ENCODE measurements at places on chromosomes 7 and 10.

- no peak for DNase-seq
Measured at GRCh38 chr10:69498711-69499471, 47.6 kb downstream of the TSPAN15 start.

DNA sequence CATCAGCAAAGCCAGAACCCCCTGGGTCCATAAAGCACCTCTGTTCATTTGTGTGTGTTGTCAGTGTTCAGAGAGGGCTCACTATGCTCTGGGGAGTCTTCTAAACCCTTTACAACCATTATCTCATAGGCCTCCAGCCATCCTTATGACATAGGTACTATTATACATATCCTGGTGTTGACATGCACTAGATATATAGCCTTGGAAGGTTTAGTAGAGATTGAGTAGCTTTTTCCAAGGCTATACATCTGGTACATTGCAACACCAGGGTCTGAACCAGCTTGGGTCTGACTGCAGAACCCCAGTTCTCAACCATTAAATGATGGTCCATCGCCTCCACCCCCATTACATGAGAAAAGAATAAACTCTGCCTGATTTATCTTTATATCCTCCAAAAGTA, 253.6 kb upstream of the MKLN1 start:
- no peak for DNase-seq

GRCh38 chr10:96188421-96188820, 58.3 kb downstream of the ZNF518A start:
- DNase-seq, result no peak

DNA sequence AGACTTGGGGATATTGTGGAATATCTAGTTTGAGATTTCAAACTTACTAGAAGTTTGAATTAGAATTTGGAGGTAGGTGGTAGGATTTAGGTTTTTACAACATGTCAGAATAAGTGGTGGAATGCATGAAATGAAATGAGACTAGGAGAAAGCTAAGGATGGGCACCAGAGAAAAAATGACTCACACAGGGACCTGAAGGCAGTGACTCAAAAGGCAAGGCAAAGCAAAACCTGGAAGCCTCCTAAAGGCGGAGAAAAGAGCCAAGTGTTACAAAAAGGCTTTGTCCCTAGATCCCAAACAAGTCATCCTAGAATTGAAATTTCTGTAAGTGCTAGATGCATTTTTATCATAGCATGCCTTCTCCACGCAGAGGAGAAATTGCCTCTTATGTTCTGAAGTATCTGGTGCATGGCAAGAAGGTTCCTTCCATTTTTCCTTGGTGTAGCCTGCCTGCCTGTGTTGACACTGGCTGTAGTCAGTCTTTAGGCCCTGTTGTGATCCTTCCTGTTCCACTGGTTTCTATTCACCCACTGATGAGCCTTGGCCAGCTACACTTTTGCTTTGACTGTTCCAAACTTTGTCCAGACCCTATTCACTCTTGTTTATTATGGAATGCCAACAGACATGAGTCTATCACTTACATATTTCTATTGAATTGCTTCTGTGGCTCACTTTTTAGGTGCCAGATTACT, 109.3 kb downstream of the ETV1 start:
- no peak for DNase-seq

DNA sequence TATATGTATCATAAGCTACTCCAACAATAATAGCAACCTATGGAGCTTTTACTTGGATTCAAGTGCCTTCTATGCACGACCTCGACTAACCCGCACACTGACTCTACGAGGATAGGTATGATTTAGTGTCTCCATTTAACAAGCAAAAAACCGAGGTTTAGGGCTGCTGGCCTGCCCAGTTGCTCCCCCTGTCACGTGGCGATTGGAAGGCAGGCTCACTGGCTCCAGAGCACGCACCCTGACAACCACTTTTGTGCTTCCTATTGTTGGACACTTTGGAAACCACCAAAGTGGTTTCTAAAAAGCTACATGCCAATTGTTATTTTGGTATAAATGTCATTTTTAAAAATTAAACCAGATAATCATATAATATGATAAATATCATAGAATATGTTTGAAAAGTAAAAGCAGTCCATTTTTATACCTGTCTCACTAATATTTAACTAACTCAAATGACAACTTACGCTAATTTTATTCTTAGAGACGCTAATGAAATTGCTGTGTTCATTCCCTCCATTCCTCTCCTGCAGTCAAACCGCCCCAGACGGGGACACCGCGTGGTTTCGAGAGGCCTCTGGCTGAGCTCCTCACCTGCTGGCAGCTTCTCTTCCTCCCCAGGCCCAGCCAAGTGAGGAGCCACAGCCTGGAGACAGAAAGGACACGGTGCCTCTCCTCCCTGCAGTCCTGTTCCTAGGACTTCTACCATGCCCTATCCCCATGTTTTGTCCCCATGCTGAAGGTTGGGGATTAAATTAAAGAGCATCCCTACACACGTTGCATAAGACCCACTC, 22.2 kb upstream of the RHEB start:
- DNase-seq, result no peak

DNA sequence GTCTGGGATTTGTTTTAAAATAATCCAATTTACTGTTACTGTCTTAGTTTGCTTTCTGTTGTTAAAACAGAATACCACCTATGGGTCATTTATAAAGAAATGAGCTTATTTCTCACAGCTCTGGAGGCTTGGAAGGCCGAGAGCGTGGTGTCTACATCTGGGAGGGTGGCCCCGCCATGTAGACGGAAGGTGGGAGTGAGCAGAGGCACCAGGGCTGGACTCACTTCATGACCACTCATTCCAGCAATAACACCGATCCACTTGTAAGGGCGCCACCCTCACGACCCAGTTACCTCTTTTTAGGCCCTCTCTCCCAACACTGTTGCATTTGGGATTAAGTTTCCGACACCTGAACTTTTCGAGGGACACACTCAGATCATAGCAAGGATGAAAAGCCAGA, 36.2 kb upstream of the CFAP46 start:
- DNase-seq, result no peak

DNA sequence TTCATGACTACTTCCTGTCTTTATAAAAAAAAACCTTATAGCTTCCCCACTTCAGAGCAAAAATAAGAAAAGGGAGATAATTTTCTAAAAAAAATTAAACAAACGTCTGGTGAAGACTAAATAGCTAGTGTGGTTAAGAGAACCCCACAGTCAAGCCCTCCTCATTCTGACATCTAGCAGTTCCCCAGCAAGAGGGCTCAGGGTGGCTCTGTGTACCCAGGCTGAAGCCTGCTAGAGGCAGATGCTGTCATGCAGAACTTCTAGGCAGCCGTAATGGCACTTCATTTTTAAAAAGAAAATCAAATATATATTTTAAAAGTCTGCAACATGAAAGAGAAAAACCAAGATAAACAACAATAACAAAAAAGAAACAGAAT, 223.1 kb upstream of the KLF14 start:
- no peak for DNase-seq

DNA sequence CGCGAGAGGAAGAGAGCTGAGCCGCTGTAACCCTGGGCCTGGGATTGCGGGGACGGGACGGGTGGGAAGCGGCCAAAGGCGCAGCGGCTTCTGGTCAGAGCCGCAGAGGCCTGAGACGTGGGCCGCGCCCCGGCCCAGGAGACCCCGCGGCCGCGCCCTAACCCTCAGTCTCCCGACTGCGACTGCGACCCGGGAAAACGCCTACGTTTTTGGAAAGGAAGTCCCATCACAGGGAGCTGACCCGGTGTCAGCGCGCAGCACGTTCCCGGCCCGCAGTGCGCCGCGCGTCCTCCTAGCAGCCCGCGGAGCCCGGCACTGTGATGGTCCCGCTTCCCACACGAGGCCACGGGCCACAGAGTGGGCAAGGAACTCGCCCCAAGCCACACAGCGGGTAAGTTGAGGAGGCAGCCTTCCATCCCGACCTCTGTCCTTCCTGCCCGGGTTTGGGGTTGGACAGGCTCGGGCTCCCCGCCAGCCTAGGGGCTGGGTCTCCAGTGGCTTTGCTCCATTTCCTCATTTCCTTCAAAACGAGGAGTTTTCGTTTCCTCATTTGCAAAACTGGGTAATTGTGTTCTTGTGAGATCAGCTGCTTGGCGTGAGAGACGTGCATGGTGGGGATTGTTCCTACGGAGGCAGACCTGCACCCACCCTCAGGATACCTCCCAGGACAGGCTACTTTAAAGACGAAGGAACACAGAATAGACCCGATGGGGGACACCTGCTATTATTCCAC, 1.2 kb downstream of the GPNMB start:
- no peak for DNase-seq

- no peak for DNase-seq
Measured at GRCh38 chr7:128391805-128392204, 18.0 kb downstream of the IMPDH1 start.

- no peak for DNase-seq
Measured at GRCh38 chr7:110397927-110398660, 692.8 kb upstream of the LRRN3 start.

DNA sequence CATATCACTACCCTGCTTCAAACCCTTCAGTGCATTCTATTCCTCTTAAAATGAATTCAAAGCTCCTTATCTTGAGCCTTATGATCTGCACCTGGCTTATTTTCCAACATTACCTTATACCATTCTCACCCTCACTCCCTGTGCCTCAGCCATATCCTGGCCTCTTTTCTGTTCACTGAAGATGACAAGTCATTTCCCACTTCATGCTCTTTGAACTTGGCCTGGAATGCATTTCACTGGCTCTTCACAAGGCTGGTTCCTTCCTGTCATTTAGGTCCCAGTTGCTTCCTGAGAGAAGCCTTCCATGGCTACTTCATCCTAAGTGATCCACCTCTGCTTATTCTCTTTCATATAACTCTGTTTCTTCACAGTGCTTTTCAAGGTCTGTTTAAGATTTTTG, 3.2 kb upstream of the LIPF start:
- DNase-seq, result no peak

DNA sequence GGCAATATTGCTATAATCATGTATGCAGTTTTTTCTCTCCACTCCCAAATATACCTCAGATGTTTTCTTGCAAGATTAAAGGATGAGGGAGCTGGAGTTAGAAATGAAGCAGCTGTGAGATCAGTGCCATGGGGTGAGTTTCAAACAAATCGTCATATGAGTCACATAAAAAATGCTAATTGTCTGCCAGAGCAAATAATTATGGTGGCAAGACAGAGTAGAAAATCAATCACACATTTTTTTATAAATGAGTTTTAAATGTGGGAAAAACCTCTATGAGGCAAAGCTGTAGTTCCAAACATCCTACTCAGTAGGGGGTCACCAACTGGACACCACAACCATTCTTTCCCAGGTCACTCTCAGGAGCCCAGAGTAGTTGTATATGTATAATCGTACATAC, 55.3 kb downstream of the CH25H start:
- no peak for DNase-seq

GRCh38 chr7:99446096-99446495, 7.4 kb downstream of the CPSF4 start:
- DNase-seq, result no peak

DNA sequence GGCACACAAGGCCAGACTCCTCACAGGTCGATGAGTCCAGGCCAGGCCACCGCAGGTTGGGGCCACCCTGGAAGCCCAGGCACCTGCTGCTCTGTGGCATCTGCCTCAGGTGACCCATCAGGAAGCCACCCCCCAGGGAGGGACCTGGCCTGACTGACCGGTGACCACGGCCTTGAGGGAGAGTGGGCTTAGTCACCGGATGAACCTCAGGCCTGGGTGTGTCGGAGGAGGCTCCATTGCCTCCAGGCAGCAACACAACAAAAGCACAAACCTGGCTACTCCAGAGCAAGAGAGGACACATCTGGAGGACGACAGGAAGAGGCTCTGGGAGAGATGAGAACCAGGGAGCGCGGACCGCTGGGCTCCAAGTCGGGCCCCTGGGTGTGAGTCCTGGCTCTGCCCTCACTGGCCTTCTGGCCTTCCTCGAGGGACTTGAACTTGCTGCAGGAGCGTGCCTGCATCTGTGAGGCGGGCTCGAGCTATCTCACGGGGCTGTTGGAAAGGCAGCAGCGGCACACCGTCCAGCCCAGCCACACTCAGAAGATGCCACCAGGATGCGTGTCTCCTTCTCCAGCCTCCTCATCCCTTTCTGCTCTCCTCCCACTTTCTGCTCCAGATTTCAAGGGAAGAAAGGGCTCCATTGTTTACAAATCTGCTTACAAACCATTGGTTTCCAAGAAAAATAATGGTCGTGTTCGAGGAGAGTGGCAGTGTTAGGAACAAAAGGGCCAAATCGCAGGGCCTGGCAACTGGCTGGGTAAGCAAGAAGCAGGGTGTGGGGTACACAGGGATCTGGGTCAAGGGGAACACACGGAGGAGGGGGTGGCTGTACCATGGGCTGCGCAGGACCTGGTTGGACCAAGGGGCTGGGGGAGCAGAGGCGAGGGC, 152.9 kb downstream of the ADAM12 start:
- no peak for DNase-seq

DNA sequence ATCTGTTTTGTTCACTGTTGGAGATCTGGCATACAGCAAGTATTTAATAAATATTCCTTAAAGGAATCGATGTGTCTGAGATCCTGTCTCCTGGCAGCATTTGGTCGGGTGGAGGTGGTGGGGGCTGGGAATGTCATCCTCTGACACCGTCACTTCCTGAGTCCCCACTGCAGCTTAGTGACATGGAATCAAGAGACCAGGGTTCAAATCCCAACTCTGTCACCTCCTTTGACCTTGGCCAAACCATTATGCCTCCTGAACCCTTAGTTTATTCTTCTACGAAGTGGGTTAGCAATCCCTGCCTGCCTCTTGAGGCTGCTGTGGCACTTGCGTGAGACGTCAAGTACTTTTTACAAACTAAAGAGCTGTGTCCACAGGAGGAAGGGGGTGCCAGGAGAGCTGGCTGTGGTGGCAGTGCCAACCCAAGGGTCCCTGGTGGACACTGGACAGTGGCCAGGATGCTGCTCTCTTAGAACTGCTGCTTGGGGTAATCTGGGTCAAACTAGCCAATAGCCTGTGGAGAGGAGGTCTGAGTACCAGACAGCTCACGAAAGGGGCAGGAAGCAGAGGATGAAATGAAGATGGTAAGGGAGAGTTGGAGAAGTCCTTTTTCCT, 8.0 kb upstream of the ZMIZ1 start:
- DNase-seq, result no peak

DNA sequence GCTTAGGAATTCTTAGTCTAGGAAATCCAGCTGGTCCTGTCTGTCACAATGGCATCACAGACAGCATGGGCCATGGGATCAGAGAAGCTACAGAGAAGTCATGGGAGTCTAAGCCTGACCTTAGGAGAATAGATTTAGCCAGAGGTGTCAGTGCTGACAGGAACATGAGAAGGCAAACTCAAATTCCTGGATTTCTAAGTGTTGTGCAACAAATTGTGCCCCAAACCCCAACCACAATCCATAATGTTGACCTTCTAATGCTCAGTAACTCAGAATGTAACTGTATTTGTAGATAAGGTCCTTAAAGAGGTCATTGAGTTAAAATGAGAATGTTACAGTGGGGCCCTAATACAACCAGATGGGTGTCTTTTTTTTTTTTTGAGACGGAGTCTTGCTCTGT, 95.9 kb upstream of the RHOBTB1 start:
- DNase-seq, result no peak

- DNase-seq, result no peak
Measured at GRCh38 chr10:44382981-44383748, 1.7 kb downstream of the CXCL12 start.

- no peak for DNase-seq
Measured at GRCh38 chr7:140621401-140622021, 19.1 kb downstream of the DENND2A start.

Measured in activated T-helper 1 cell treated with Interleukin-2 at 50 U/mL for 16 hours (primary cell).